ENCODE measurements at places on chromosomes 4 and X.

- no peak for DNase-seq
Measured at GRCh38 chr4:103425406-103425805, 227.3 kb upstream of the CENPE start.

- no peak for DNase-seq
Measured at GRCh38 chrX:113399506-113400192, 559.0 kb upstream of the AMOT start.

- no peak for DNase-seq
Measured at GRCh38 chr4:3301450-3302172, 8.8 kb downstream of the RGS12 start.

DNA sequence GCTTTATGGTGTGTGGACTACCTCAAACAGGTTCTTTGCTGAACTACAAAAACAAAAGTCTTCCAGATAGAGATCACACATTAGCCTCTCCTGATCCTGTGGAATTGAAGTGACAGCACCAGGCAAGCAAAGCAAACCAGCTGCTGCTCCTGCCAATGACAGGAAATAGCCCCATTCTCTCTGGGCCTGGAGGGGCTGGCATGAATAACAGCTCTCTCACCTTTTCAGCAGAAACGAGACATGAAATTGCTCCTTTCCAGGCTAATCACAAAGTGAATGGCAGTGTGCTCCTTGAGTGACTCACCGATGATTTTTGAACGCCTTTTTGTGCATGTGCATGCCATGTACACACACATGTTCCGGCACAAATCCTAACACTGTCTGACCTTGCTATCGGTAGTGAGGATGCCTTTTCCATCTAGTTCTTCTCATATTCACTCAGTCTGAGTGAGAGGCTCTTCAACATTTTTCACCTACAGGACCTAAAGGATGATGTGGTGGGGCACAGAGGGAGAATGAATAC, 24.4 kb downstream of the MFAP3L start:
- no peak for DNase-seq

- DNase-seq: no peak
Measured at GRCh38 chr4:108586778-108587177, 33.6 kb upstream of the RPL34 start.

GRCh38 chrX:47194194-47194787, 662 bp downstream of the UBA1 start:
- DNase-seq: no peak

DNA sequence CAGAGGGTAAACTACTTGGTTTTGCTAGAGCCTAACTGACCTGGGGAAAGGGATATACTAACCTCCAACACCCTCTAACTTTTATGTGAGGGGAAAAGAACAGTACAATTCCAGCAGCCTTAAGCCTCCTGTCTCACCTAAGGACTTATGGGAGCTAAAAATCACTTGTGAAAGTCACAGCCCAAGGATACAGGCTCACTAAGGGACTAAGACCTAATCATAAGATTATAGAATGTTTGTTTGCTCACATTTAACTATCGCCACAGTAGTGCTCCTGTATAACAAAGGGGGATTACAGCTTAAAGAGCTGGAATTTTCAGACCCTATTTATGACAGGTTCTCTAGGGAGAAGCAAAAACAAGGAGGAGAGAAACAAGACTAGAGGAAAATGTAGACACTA, 548.7 kb downstream of the DACH2 start:
- no peak for DNase-seq

GRCh38 chr4:156109943-156110900, 156.6 kb upstream of the CTSO start:
- peak; percentile 74 for DNase-seq

DNA sequence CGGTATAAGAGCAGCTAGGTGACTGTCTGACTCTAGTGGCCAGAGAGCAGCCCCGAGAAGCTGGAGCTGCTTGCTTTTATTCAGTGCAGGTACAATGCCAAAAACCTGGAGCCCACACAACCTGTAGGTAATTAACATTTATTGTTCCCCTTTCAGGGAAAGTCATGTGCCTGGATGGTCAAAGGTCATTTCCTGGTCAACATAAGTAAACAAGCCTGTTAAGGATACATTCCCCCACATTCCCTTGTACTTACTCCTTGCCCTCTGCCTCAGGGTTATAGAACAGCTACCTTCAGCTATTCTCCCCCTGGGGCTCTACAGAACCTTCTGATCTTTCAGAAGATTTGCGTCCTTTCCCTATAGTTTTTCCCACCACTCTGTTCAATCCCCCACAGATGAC, 253.4 kb downstream of the TMA16 start:
- DNase-seq: no peak

DNA sequence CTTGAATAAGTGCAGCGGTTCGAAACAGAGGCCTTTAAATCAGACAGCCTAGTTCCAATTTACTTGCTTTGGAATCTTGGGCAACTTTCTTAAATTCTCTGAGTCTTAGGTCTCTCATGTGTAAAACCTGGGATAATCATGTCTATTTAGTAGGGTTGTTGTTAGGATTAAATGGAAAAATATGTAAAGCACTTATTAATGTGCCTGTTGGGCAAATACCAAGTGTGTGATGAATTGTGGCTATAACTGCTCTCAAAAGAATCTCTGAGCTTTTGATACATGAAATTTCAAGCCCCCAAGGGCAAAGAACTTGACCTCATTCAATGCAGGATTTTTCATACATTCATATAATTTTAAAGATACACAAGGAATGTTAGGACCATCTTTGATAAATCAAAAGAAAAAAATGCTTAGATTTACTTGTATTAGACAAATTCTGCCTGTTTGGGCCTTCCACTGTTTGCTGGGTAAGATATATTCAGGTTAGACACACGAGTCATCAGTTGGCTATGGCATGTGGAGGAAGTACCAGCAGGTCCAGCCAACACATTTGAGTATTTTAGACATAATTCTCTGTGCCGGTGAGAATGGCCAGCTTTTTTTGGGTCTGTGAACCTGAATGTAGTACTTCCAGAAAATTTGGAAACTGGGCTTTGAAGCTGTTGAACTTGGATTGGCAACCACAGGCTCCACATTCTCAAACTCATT, 241.4 kb upstream of the CNKSR2 start:
- DNase-seq: no peak

DNA sequence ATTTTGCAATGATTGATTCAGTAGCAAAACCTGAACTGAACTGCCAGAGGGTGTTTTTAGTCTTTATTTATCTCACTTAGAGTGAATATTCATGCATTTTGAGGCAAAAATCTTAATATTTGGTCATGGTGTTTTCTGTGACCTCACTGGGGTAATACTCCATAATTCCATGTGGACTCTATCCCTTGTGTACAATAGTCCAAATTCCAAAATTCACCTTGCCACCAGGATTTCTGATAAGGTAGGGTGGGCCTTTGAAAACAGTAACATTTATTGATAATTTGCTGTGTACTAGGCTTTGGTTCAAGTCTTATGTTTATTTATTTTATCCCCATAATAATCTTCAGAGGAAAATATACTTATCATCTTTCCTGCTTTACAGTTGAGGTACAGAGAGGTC, 68.4 kb upstream of the PDE5A start:
- no peak for DNase-seq

DNA sequence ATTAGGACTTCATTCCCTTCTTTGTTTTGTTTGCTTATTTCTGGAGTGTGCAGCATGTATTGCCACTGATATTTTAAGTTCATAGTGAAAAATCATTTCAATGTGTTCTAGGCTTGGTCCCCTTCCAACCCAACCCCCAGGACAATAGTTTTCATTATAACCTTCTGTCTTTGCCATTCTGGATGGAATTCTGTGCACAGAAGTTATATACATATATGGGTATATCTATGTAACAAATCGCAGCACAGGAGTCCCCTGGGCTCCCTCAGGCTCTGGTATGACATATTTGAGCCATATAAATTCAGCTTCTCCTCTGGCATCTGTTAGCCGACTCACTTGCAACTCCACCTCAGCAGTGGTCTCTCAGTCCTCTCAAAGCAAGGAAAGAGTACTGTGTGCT, at the start of gene TNMD:
TSS of gene TNMD (plus strand) at position 326 of the 400 bp plus-strand sequence. CDS start 83 bp downstream, outside the sequence.
- no peak for DNase-seq

DNA sequence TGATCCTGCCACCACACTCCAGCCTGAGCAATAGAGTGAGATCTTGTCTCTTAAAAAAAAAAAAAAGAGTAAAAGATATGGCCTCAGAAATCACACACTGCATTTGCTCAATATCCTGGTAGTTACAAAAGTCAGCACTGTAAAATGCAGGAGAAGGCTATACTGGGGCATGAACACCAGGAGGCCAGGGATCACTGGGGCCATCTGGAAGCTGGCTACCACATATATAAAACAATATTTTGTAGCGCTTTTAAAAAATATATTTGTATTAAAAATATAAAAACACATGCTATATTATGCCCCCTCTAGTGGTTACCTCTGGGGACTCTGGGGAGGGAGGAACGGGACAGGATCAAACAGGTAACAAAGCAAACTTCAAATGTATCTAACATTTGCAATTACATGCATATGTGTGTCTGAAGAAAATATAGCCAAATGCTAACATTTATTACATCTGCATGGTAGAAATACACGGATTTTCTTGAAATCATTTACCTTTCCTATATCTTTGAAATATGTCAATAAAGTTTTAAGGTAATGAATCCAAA, 4.0 kb downstream of the C4orf46 start:
- DNase-seq: peak; percentile 67

DNA sequence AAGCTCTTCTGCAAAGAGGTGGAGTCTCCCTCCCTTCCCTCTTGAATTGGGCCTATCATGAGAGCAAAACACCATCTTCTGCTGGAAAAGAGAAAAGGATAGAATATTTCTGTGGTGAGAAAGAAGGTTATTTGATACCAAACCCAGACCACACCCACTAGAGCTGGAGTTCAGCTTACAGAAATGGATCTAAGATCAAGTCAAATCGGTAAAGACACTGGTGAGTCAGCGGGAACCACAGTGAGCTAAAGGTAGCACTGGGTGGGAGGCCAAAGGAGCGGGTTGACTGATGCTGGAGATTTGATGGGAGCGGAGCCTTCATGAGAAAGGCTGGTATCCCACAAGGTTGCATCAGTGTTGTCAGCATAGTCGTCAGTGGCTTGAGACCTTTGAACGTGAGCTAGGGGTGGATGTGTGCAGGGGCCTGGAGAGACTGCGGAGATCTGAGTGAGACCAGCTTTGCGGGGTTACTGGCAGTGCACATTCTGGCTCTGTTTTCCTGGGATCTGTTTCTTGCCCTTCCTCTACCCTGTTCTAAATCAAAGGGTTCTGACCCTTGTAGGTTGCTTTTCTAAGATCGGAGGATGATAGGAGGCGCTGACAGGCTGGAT, 106.4 kb upstream of the SCOC start:
- DNase-seq: no peak

- DNase-seq: no peak
Measured at GRCh38 chr4:148355442-148356123, 86.6 kb downstream of the NR3C2 start.

- no peak for DNase-seq
Measured at GRCh38 chr4:113697429-113697828, 64.1 kb downstream of the CAMK2D start.

GRCh38 chr4:42787079-42787463, 105.4 kb upstream of the GRXCR1 start:
- DNase-seq: no peak

DNA sequence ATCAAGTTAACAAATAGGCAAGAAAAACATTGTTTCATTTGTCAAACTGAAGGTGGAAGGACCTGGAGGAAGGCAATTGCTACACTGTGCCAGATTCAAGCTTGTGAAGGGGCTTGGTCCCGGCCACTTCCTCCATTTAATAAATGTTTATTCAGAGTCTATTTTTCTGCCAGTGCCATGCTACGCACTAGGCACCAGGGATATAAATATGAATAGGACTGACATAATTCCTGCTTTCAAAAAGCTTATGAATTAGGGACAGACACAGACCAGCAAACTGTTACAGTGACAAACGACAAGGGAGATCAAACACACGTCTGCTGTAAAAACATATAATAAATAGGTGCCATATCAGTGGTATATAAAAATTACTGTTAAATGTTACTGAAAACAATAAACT, 571 bp downstream of the TLR6 start:
- peak; percentile 34 for DNase-seq

GRCh38 chr4:61540944-61541343, 340.8 kb downstream of the ADGRL3 start:
- DNase-seq: no peak

DNA sequence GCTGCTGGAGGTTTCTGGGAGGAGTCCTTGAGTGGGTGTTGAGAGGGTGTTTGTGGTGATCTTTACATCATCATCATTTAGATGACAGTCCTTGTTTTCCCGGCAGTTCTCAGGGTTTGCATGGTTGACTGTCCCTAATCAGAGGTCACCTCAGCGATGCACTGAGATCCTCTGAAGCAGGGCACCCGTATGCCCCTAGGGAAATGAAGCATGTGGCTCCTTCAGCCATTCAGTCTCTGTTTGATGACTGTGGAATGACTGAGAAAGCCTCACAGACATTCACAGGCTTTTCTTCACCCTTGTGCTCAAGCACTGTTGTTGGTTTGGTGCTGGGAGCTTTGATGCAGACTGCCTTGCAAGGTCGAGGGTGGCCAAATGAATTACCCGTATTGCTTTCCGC, 474.7 kb downstream of the SPRY1 start:
- no peak for DNase-seq

DNA sequence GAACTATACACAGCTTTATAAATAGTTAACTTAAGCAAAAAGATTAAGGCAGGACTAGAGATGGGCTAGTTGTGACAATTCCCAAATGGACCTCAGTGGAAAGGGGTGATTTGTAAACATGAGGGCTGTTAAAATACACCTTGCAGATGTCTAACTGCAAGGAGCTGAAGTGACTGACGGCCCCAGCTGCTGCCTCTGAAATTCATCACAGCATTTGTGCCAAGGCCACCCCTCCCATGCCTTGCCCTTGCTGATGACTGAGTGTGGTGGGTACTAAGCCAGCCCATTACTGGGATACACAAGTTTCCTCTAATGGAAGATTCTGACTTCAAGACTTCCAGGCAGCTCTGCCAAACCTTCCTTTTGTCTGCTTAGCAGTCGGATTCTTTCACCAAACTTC, 23.7 kb upstream of the EGFL6 start:
- DNase-seq: no peak

DNA sequence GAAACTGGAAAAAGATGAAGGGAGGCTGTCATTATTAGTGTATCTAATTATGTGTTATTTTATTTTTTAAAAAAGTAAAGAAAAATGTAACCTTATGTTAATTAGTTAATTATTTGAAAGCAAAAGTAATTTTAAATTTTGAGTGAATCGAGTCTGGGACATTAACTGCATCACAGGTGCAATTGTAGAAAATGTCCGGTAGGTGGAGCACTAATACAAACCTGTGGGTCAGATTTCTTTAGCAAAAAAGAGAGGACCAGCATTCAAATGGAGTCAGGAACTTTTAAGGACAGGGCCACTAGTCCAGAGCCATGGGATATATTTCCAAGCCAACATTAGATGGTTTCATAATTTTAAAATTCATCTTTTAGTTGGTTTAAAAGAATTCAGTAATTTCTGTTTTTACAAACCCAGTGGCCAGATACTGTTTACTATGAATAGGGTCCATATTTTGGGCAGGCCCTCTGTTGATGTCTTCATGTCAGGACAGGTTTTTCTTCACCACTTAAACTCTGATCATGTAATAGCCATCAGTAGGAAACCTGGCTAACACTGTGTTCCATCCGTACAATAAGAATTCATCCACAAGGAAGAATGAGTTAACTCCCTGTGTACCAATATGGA, 27.2 kb downstream of the BST1 start:
- DNase-seq: peak; percentile 62

Measured in AML-193 (cell line).